ENCODE measurements at places on chromosomes 2 and 18.

- DNase-seq, result no peak
Observed at GRCh38 chr18:22546905-22547570, 129.3 kb upstream of the CTAGE1 start.

DNA sequence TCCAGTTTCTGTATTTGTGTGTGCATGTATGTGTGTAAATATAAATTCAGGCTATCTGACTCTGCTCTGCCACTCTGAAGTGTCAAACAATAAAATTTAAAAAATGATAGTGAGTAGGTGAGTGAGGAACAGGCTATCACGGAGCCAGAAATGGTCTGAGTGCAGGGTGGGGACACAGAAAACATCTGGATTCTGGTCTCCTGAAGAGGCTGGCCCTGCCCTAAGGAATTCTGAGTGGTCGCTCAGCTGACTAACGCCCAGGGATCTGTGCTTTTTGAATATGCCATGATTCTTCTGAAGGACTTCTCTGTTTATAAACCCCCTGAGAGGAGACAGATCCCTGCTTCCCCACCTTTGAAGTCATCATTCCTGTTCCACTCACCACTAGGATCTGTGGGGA, 353.9 kb upstream of the GYPC start:
- DNase-seq, result no peak

DNA sequence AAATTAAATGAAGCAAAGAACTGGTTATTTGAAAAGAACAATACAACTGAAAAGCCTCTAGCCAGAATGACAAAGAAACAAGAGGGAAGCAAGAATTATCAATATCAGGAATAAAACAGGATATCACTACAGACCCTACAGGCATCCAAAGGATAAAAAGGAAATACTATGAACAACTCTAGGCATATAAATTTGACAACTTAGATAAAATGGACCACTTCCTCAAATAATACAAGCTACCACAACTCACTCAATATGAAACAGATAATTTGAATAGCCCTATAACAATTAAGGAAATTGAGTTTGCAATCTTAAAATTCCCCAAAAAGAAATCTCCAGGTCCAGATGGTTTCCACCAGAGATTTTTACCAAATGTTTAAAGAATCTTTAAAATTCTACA, 19.8 kb downstream of the RPRD1A start:
- DNase-seq, result no peak

DNA sequence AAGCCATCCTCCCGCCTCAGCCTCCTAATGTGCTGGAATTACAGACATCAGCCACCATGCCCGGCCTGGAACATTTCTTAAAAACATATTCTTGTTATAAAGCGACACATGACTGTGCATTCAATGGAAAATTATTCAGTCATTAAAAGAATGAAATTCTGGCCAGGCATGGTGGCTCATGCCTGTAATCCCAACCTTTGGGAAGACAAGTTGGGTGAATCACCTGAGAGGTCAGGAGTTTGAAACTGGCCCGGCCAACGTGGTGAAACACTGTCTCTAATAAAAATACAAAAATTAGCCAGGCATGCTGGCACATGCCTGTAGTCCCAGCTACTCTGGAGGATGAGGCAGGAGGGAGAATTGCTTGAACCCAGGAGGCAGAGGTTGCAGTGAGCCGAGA, 21.6 kb upstream of the RPRD1A start:
- no peak for DNase-seq

DNA sequence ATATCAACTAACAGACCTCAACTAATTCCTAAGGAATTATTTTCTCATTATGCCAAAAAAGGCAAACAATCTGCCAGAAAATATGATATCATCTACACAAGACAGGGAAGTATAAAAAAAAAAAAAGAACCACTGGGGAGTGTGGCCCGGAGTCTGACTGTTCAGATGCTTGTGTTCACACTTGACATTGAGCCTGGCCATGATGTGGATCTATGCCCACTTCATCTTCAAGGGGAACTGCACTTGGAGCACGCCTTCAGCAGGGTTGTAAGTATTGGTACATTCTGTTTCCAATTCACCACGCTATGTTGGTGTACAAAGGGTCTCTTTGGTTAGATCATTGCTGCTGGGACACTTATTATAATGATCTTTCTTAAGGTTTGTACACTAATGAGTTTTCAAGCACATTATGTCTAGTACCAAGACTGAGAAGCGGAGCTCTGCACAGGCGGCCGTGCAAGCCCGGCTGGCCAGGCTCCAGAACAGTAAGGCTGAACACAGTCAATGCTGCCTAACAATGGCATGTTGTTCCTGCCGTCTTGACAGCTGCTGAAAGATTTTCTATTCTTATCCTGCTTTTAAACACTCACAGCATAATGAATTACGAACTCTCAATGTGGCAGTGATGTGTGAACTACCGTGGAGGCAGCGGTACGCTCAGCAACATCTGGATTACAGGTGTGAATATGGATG, 788.4 kb upstream of the SOX11 start:
- no peak for DNase-seq

DNA sequence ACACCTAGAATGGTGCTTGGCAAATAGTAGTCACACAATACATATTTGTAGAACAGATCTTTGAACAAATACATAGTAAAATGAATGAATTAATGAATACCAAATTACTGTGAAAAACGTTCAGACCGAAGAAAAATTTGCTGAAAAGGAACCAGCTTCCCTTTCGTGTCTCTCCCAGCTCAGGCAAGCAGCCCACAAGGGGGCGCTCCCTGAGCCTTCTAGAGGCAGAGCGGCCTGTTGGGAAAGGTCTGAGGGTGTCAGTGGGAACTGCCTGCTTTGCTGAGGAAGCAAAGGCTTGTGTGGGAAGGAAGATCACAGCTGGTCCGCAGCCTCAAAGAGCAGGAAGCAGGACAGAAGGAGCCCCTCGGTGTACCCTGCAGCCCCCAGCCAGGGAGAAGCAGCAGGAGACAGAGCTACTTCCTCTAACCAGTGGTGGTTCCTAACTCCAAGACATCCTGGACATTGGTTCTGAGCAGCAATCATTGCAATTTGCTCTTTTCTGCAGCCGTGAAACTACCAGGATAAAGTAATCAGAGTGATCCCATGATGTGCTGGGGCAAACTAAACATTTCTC, 231.1 kb downstream of the ANKRD30B start:
- peak; percentile 9 for DNase-seq

DNA sequence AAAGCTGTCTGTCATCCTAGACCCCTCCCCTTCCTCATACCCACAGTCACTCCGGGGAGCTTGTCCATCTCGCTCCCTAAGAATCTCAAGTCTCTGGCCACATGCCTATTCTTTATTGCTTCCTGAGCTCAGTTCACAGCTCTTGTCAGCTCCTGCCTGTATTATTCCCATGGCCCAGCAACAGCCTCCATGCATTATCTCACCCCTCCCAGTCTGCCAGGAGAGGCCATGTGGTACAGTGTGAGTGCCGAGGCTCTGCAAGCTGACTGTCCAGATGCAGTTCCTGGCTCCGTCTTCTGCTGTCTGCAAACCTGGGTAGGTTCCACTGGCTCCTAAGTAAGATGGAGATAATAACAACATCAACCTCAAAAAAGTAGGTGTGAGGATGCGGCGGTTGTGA, 79.7 kb downstream of the MRPS9 start:
- no peak for DNase-seq

DNA sequence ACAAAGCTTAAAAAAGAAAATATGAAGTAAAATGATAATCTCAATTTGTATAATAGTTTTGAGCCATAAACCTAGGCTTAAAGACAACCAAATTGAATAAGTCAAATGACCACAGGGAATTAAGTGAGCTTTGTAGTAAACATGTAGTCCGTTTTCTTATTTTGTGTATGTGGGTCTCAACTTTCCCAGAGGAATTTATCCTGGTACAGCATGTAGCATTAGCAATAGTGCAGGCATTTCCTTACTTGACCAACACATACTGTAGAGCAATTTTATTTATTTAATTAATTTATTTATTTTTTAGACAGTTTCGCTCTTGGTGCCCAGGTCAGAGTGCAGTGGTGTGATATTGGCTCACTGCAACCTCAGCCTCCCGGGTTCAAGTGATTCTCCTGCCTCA, 37.5 kb upstream of the MTCL1 start:
- no peak for DNase-seq

- DNase-seq, result no peak
Observed at GRCh38 chr2:23814963-23815362, 112.0 kb downstream of the ATAD2B start.

GRCh38 chr2:160332318-160332717, 132.2 kb upstream of the ITGB6 start:
- no peak for DNase-seq

GRCh38 chr2:194566907-194567660, 1089.9 kb upstream of the SLC39A10 start:
- no peak for DNase-seq

- DNase-seq, result no peak
Observed at GRCh38 chr2:105490204-105490603, 91.4 kb upstream of the FHL2 start.

DNA sequence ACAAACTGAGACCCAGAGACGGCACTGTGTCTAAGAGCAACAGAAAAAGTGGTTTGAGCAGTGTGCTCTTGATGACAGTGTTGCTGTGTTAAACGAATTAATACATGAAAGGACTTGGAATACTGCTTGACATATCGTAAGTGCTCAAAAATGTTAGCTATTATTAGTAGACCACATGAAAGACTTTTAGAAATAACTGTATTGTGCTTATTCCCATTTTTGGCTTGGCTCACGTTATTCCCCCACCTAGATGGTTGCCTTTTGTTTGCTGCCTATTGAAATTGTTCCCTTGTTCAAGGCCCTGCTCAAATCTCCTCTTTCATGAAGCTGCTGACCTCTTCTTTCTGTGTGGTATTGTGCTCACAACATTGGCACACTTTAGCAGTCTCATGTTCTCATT, 27.8 kb upstream of the C2orf74 start:
- DNase-seq, result no peak

DNA sequence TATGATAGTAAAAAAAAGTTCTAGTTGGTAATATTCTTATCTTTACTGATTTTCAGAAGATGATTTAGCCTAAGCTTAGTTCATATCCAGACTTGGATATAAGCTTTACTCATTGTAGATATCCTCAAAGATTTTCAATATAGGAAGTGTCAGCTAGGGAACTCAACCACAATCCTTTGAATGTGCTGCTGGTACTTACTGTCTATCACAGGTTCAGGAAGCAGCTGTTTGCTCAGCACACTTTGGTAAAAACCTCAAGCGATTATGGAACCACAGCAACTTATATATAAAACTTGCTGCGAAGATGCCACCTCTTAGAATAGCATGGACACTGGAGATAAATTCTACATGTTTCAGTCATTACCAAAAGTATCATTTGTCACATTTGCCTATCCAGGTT, 60.1 kb upstream of the TNFRSF11A start:
- DNase-seq, result no peak

DNA sequence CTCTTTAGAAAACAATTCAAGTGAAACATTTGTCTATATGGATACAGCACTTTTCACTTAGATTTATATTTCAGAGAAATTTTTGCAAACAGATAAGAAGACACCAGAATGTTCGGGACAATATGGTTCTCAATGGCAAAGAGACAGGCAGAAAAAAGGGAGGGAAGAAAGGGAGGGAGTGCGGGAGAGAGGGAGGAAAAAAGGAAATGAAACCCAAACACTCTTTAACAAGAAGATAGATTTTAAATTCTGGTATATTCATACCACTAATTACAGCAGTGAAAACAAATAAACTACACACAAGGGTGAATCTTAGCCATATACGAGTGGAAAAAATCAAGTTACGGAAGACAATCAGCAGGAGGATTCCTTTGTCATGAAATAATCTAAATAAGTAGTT, 3.0 kb downstream of the PASK start:
- DNase-seq, result no peak

GRCh38 chr2:96574364-96574763, 37.8 kb downstream of the ARID5A start:
- DNase-seq, result no peak

DNA sequence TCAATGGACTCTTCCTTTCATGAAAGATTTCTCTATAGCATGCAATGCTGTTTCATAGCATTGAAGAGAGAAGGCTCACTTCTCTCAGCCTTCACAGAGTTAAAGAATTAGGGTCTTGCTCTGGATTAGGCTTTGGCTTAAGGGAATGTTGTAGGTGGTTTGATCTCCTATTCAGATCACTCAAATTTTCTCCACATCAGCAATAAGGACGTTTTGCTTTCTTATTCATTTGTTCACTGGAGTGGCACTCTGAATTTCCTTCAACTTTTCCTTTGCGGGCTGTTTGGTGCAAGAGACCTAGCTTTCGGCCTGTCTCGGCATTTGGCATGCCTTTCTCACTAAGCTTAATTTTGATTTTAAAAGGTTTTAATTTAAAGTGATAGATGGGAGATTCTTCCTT, 131.6 kb downstream of the RBMS1 start:
- DNase-seq, result no peak

GRCh38 chr2:176170602-176171305, 13.6 kb downstream of the HOXD3 start:
- no peak for DNase-seq

- no peak for DNase-seq
Observed at GRCh38 chr2:113116100-113116958, 11.1 kb upstream of the IL1RN start.

- no peak for DNase-seq
Observed at GRCh38 chr2:237156031-237156856, 70.6 kb downstream of the COPS8 start.

DNA sequence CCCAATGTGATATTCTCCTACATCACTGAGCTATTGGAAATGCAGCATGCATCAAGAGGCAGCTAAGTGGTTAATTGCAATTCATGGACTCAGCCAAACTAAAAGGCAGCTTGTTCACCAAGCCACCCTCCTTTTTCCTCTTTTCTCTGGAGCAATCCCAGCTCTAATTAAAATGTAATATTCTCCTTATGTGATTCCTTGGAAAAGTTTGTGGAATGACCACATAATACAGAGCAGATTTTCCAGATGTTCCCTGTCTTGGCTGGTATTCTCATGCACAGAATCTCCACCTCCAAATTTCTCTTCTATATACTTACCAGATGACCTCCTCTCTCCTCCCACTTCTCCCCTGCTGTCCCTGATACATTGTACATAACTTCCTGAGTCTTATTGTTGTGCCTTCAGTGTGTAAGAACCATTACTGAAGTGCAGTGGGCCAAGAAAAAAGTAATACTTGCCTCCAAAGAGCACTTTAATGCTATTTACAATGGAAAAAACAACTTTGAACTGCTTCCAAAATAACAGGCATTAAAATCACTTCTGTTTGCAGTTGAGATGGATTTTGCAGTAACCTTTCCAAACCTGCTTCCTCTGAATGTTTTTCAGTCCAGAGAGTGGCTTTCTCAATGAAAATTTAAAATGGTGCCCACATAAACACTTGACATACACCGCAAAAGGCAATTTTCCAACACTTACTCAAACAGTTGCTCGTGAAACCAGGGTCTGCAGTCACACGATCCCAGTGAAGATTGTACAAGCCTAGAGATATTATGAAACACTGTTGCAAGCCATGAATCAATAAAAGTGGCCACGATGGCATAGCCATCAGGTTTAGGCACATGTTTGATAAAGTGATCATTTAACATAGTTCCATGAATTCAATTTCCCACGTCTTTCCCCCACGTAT, 258.0 kb downstream of the MTX2 start:
- no peak for DNase-seq

- no peak for DNase-seq
Observed at GRCh38 chr18:45745817-45746461, 22.0 kb downstream of the SLC14A1 start.
